NCI-H82 (cell line): ENCODE measurements at places on chromosomes 6 and 20.

DNA sequence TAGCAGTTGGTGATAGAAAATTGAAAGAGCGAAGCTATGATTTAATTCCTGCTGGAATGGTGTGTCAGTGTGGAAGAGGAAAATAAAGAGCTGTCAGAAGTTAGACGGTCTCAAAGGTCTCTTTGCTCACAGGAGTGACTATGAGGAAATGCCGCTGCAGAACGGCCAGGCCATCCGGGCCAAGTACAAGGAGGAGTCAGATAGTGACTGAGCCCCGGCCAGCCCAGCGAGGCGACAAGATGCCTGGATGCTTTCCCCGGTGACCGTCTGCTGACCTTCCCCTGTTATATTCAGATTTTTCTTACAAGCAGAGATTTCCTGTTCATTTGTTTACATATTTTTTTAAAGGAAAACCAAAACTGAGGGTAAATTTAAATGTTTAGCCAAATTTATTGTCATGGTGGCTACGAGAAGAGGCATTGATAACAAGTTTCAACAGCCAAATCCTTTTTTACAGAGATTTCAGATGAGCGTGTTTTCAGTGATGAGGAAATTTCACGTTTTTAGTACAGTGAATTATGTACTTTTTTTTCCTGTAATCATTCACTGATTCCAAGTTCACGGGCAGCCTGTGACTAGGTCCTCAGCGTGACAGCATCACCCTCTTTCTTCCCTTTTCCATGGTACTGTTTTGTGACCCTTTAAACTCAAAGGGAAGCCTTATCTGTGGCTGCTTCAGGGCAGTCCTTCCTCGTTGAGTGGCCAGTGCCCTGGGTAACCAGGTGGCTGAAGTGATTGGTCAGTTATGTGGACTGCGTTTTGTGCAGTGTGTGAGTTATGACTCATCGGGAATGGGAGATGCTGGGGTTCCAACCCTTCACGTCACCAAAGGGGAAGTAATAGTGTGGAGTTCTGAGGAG, 12.6 kb downstream of the DYNLT1 start:
- DNase-seq, result no peak

GRCh38 chr20:50585678-50586077, 75.5 kb downstream of the PTPN1 start:
- DNase-seq, result no peak

GRCh38 chr6:166950443-166950821, 5.9 kb downstream of the RNASET2 start:
- no peak for DNase-seq

- DNase-seq, result peak; percentile 86
These were observed 11.4 kb downstream of the TEAD3 start for GRCh38 chr6:35485402-35485877.

GRCh38 chr6:36224918-36225461, 28.4 kb downstream of the BRPF3 start:
- DNase-seq, result peak; percentile 93

- DNase-seq, result no peak
These were observed 91.5 kb upstream of the BEND6 start for GRCh38 chr6:56863366-56863765.

GRCh38 chr6:26493258-26493657, 6.8 kb upstream of the BTN1A1 start:
- DNase-seq, result no peak

DNA sequence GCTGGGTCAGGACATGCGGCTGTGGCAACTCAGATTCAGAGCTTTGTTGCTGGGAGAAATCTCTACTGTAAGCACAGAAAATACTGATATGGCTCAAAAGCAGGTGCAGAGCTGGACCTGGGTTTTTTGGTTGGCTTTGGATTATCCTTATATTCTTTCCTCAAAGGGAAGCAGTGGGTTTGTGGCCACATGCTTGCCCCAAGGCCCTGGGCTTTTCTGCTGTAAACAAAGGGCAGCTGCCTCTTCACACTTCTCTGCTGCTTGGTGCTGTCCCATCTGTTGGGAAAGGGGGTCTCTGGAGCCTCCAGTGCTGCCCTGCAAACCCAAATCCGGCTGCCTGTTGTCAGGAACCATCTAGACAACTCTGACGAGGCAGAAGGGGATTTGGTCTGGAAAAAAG, 52.4 kb downstream of the ANKRD6 start:
- DNase-seq, result peak; percentile 57

DNA sequence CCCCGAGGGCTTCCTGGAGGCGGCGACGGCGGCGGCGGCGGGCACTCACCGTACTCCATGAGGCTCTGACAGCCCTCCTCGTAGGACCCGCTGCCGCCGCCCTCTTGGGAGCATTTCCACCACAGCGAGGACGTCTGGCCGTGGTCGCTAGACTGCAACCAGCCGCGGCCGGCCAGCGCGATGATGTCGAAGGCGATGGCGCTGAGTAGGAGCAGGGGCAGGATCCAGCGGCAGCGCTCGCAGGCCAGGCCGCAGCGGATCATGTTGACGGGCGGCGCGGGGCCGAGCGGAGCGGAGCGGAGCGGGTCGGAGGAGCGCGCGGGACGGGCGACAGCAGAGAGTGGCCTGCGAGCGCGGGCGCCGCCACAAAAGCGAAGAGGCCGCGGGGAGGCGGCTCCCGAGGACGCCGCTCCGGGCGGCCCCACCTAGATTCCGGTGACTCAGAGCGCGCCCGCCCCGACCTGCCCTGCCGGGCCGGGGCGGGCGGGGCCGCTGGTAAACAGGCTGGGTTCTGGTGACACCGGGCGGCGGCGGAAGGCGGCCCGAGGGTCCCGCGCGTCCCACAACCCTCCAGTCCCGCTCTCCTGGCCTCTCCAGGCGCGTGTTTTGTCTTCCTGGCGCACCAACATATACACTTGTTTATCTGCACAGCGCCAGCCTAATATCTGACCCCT, at the start of gene PERP:
Gene PERP, minus strand, starts transcription at position 342 of the 674 bp plus-strand sequence. Its CDS starts 79 bp downstream, at position 263.
- DNase-seq, result peak; percentile 60

DNA sequence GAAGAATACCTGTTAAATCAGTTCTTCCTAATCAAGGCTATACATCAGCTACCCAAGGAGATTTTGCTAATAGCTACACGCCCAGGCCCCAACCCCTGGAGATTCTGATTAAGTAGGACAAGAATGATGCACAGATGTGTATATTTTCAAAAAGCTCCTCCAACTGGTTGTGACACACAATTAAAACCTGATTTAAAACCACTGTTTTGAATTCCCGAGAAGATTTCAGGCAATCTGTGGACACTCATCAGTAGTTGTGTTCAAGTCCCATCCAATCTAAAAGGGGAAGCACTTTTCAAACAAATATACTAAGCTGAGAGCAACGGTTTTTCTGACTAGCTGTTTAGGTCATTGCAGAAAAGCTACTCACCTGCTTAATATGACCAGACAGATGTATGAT, 118.9 kb upstream of the NHSL1 start:
- no peak for DNase-seq

DNA sequence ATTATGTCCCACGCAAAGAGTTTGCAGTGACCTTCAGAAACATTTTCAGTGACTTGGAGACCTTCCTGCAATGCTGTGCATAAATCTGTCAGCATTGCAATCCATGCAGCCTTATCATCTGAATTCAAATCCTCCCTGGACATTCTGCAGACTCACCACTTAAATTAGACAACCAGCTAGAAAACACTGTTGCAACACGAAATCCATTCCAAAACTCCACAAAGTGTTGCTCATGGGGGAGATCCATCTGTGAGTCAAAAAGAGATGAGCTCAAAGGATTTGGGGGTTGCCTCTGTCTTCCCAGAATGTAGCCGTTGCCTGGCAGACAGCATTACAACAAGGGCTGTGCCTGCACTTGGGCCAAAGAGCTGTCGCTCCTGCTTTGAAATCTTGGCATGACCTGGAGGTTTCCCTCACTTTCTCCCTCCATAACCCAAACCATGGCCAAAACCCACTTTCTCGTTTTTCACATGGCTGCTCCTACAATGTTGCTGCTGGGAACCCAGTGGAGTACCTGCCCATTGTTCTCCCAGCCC, 163.5 kb upstream of the CDYL start:
- DNase-seq, result no peak

GRCh38 chr20:31897541-31897940, 27.1 kb downstream of the TTLL9 start:
- DNase-seq, result no peak

GRCh38 chr20:41138475-41139226, 1.3 kb downstream of the PLCG1 start:
- DNase-seq, result no peak

- DNase-seq, result peak; percentile 92
These were observed 203.4 kb upstream of the RIN2 start for GRCh38 chr20:19554666-19555065.

- no peak for DNase-seq
These were observed 227.3 kb upstream of the TENT5A start for GRCh38 chr6:81979767-81980166.

DNA sequence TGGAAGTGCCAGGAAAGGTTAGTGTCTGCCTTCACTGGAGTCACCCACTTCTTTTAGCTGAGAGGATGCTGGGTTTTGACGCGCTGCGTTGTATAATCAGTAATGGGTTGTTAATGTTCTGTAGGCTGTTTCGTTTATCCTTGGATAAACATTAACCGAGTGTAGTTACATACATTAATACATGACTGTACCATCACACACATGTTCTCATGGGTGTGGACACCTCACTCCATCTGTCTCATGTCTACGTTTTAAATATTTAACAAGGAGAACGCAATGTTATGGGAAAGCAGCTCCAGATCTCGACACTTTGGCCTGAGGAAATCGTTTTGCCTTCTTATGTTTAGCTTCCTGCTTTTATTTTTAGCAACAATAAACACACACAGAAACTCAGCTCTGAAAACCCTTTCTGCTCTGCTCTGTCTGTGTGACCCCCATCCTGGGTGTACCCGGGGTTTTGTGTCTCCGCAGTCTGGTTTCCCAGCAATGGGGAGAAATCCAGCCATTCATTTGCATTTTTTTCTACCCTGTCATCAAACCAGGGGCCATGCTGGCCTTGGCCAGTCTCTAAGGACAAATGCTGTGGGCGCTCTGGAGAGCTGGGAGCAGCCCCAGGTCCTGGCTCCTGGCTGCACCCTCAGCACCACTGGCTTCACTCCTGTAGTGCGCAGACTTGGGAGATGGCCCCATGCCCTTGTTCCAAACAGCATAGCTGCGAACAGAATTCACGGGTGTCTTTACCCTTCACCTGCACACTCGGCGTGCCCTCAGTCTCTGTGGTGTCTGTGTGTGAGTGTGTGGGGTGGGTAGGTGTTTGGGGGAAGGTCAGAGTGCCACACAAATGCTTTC, 110.8 kb downstream of the ERMARD start:
- no peak for DNase-seq

- peak; percentile 71 for DNase-seq
These were observed 215.5 kb downstream of the ADGB start for GRCh38 chr6:146814148-146814750.

DNA sequence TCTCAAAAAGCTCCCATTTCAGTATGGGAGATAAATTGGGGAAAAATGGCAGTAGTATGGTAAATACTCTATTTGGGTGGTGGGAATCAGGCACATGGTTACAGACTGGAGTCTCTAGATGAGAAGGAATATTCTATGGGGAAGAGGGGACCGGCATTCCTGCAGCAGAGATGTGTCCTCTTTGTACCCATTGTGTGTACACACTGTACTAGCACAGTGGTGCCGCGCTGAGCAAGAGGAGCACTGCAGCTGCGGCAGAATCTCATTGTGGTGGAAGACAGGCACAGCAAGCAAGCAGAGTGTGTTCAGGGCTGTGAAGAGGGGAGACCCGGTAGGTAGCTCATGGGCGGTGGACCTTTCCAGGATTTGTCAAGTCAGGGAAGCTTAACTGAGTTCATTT, 13.0 kb downstream of the AFDN start:
- no peak for DNase-seq

DNA sequence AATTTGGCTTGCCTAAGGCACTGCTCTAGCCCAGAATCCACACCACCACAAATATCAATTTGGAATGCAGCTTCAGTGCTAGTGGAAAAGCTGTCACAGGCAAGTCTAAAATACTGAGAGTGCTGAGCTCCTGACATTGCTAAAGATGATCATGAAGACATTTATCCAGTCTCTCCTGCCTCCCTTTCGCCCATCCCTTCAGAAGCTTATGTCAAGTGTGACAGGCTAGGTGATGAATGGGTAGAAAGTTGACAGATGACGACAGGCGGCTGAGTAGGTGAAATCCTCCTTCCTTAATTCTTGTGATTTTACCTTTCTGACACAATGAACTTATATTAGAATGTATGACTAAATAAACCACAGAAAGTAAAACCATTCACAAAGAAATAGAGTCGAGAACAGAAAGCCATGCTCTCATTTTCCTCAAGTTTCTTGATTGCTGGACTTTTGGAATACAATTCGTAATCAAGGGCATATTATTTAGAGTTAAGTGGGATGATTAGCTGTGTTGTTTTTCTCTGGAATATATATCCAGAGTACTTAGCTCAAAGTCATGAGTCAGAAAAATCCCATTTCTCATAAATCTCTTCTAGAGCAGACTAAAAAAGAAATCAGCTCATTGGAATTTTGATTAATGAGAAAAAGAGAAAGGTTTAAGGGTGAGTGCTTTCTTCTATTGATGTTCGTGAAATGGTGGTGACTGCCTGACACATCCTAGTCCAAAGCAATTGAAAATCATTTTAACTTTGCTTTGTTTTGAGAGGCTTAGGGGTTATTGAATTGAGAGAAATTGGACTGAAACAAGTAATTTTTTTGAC, 1228.2 kb upstream of the CITED2 start:
- DNase-seq, result peak; percentile 55

DNA sequence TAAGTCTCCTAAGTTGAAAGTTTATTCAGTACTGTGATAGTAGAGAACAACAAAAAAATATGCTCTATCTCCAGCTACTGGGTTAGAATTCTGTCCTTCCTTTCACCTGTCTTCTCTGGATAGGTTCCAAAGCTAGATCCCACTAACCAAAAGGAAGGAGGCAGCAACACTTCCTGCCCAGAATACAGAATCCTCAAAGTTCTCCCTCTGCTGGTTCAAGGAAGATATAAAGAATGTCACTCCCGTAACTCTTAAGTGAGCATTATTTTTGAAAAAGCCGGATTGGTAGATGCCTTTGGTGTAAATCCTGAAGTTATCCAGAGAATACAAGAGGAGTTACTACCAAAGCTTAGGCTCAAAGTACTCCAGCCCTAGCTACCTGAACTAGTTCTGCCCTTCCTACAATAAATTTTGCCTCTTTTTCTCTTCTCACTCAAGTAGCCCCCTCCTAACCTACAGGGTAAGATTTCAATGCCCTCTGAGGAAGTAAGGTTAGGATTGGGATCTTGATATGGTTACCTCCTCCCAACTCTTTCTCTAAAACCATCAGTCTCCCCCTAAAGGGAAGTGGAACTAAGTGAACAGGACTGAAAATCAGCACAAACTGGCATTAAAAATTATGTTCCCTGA, 26.0 kb upstream of the CRIP3 start:
- DNase-seq, result peak; percentile 82

DNA sequence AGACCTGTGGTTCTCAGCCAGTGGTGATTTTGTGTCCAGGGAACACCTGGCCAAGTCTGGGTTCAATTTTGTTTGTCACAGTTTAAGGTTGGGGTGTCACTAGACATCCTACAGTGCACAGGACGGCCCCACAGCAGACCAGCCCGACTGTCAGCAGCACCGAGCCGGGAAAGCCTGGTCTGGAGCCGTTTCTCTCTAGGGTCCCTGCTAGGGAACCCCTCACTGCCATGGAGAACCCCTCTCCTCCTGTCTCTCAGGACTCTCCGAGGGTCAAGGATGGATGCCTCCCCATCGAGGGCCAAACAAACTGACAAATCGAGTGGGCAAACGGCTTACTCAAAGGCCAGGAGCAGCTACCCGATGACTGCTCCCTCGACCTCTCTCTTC, 15.8 kb upstream of the STX16 start:
- DNase-seq, result no peak

- DNase-seq, result no peak
These were observed 56.1 kb downstream of the MEP1A start for GRCh38 chr6:46849361-46849690.

- peak; percentile 91 for DNase-seq
These were observed 26.6 kb downstream of the RIN2 start for GRCh38 chr20:19784511-19785172.

- DNase-seq, result peak; percentile 76
These were observed 589.7 kb downstream of the CBLN4 start for GRCh38 chr20:55415567-55416142.
